ENCODE measurements at places on chromosomes 1 and 21.

GRCh38 chr21:35002879-35003722 is 46.0 kb downstream of the RUNX1 start:
- DNase-seq = no peak

DNA sequence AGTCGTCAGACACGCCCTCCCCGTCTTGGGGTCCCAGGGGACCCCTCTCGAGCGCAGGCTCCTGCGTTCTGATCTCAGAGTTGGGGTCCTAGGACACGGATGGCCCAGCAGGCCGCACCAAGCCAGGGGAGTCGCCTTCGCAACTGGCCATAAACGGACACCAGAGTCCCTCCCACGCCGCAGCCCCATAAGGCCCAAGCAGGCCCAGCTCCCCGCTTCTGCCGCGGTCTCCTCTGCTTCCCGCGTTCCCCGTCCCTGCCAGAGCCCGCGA is 633 bp downstream of the DMRTA2 start:
- DNase-seq = no peak

GRCh38 chr1:198493329-198493728 is 47.2 kb downstream of the ATP6V1G3 start:
- no peak for DNase-seq

- no peak for DNase-seq
Measured at GRCh38 chr1:76444773-76445172, 370.2 kb downstream of the ST6GALNAC3 start.

GRCh38 chr1:19654886-19655717 is 9.6 kb upstream of the HTR6 start:
- no peak for DNase-seq

DNA sequence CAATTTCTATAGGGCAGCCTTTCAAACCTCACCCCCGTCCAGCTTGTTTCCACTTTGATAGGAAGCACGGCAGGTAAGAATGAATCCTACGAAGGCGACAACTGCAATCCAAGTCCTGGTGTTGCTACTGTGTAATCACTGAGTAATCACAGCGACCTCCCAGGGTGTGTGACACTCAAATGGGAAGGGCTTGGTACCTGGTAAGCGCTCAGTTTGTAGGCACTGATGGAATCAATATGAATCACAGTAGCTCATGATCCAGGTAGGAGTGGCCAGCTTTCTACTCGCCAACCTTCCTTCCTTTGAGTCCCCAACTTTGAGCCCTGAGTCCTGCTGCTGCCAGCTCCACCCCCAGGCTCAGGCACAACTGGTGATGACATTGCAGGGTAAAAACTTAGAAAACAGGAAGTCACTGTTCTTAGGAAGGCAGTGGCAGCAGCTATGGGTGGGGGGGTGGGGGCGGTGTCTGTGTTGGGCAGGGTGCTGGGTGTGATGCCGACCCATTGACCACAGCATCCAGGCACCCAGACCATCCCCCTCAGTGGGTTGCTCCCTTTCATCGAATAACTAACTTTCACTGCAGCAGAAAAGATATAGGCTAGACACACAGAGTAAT is 70.7 kb downstream of the CD247 start:
- DNase-seq = peak; percentile 73

DNA sequence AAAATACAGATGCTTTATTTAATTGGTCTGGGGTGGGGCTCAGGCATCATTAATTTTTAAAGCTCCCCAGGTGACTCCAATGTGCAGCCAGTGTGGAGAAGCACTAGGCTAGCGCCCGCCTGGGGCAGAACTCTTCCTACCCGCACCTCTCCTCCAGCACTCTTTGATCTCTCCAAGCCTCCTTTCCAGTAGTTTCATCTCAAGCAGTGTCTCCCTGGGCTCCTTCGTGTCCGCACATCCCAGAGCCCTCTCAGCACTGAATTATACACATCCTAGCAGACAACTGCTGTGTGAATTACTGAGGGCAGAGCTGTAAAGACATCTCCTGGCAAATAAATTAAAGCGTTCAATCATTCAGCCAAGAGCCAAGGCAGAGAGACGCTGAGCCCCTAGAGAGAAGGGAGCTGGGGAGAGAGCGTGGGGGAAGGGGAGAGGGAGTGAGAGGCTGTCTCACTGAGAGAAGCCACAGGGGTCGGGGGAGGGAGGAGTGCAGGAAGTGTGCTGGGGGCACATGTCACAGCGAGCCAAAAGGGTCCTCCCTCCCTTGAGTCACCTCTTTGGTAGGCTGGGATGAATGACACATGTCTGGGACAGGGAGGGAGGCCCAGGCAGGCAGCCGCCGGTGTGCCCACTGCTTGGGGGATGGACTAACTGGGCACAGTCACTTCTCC is 21.0 kb upstream of the PARP1 start:
- no peak for DNase-seq

GRCh38 chr1:92502247-92502646 is 15.5 kb upstream of the GFI1 start:
- no peak for DNase-seq

DNA sequence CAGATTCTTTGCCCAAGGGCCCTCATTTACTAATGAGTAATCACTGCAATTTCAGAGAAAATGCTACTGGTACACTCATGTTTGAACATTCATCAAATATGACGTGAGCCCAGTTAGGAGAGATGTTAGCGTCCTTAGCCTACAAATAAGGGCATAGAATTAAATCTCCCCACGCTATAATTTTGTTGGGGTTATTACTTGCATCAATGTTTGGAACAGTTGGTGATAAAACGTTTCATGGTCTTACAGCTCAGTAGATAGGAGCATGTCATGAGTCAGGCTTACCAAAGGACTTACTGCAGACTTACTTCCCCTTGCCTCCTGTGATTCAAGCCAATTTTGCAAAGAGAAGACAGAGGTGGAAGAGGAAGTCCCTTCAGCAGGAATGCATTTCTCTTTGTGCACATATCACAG is 304.0 kb downstream of the KIF26B start:
- DNase-seq = no peak

GRCh38 chr21:33113131-33113530 is 43.2 kb downstream of the OLIG1 start:
- no peak for DNase-seq

- no peak for DNase-seq
Measured at GRCh38 chr1:245671966-245672767, 517.4 kb downstream of the KIF26B start.

DNA sequence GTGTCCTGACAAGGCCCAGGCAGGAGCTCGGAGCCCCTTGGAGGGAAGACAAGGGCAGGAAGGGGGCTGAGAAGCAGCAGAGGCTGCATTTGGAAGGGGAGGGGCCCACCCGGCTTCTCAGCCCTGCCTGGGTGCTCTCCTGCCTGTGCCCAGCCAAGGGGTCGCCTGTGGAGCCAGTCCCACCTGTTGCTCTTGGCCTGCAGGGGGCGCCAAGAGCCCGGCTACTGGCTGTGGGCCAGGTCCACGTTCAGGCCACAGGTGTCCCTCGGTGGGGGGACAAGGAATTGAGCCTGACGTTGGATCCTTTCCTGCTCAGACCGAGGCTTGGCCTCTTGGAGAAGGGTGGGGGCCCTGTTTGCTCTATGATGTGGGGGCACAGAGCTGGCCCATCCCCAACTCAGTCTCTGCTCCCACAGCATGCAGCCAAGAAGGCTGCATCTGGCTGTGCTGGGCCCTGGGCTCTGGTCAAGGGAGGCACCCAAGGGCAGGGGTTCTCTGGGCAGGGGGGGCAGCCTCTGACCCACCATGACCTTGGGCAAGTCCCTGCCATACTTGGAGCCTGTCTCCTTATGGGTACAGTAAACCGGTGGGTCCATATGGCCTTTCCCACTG is 10.9 kb downstream of the WNT4 start:
- DNase-seq = peak; percentile 7

- DNase-seq = no peak
Measured at GRCh38 chr1:219771080-219771479, 157.3 kb downstream of the SLC30A10 start.

DNA sequence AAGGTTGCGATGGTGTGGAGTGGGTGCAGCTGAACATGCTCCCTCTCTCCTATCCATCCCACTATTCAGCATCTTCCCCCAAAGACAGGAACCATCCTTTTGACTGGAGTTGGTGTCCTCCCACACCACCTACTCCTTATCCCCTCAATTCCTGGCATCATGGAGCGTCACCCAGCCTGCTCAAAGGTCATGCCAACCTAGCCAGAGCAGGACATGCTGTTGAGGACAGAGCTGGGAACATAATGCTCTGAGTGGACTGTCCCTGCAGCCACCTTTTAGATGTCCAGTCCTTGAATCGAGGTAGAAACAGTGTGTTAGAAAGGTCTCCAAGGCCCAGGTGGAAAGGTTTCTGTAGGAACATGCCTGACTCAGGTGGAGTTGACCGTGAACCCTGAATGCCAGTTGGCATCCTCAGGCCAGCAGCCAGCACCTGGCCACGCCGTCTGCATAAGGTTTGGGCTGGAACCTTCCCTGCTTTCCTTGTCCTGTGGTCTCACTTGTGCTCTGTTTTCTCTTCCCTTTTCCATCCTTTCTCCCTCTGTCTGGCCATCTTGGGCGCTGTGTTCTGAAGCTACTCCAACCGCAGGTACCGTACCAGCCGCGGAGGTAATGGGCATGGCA is 52.2 kb upstream of the CNTN2 start:
- no peak for DNase-seq

- DNase-seq = no peak
Measured at GRCh38 chr1:69835955-69836354, 268.2 kb downstream of the LRRC7 start.

- DNase-seq = no peak
Measured at GRCh38 chr1:160789702-160790611, 6.0 kb upstream of the LY9 start.

- no peak for DNase-seq
Measured at GRCh38 chr1:33306653-33307493, 14.0 kb downstream of the A3GALT2 start.

DNA sequence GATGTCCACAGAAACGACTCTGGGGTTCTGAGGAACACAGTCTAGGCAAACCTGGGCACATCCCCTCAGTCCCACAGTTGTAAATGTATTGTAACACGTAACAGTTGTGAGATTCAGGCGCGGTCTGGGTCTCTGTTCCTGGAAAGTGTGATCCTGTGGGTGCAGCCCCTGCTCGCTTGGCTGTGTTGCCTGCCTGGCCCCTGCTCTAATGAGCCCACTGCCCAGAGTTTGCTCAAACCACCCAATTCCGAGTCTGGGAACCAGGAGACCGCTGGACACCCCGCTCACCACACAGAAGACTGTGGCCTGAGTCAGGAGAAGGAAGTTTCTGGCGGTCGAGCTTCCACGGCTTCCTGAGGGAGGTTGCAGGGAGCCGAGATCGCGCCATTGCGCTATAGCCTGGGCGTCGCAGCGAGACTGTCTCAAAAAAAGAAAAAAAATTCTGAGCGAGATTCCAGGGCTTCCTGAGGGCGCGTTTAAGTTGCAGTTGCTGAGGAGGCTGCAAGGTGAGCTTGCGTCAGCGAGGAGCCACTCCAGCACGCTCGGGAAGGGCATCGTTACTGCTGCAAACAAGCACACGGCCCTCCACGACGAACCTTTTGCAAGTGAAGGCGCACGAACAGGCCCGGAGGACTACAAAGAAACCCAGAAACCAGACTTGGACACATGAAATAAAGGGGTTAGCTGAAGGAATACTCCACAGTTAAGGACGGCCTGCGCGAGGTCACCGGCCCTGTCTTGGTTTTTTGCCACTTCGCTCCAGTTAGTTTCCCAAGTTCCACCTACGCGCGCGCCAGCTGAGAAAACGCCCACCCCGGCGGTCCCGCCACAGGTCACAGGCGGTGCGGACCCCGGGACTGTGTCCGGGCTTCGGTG is 1.1 kb downstream of the C21orf58 start:
- DNase-seq = peak; percentile 20

GRCh38 chr1:117015724-117016123 is 14.2 kb downstream of the CD101 start:
- DNase-seq = no peak

- no peak for DNase-seq
Measured at GRCh38 chr1:234997201-234997895, 131.3 kb downstream of the TOMM20 start.

DNA sequence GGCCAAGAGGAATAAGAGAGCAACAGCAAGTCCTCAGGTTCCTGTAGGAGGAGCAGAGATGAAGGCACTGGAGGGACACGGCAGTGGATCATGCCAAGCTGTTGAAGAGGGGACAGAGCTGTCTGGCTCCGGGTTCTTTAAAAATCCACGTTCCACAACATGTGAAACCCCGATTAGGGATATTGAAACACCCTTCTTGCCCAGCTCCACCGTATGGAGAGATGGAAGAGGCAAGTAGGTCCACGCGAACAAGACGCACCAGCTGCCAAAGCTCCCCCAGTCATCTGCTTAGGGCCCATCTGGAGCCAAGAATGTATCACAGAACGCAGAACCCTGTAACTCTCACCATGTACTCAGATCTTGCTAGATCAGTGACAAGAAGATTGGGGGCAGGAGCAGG is 3.9 kb downstream of the C1orf198 start:
- no peak for DNase-seq

DNA sequence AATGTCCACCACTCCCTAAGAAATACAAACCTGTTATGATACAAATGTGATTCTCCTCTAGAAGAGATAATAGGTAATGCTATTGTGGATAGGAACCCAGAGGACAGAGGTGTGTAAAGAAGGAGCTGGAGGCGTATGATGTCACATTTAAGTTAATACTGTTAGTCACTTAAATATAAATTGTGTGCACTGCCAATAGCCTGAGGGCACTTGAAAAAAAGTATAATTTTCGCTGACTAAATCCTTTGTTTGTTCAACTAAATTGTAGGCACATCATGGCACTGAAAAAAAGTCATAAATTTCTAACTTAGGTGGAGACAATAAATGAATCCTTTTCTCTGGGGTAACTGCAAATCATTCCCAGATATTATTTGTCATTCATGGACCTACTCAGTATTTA is 4.4 kb downstream of the RCSD1 start:
- DNase-seq = no peak

DNA sequence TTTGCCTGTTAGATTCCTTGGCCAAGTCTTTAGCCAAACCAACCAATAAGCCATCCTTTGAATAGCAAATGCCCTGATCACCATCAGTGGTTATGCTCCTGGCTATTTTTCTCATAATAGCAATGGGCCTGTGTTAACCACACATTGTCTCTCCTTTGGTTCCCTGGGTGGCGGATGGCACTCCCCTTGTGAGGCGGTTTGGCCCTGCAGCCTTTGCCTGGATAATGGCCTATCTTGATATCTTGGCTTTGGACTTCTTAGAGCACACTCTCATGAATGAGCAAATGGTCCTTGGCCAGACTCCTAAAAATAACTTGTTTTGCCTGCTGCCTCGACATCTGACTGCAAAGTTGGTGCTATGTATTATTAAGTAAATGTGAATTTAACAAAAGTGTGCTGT is 22.4 kb upstream of the ZBTB18 start:
- DNase-seq = no peak

- DNase-seq = no peak
Measured at GRCh38 chr21:31457675-31458074, 113.6 kb upstream of the TIAM1 start.

- DNase-seq = no peak
Measured at GRCh38 chr1:240693844-240694243, 81.9 kb upstream of the GREM2 start.

GRCh38 chr1:22452481-22452957 is 868 bp downstream of the ZBTB40 start:
- DNase-seq = peak; percentile 2
